ENCODE measurements at places on chromosomes 5 and 9.

- no peak for DNase-seq
Measured at GRCh38 chr5:95647886-95648860, 1.6 kb downstream of the RFESD start.

DNA sequence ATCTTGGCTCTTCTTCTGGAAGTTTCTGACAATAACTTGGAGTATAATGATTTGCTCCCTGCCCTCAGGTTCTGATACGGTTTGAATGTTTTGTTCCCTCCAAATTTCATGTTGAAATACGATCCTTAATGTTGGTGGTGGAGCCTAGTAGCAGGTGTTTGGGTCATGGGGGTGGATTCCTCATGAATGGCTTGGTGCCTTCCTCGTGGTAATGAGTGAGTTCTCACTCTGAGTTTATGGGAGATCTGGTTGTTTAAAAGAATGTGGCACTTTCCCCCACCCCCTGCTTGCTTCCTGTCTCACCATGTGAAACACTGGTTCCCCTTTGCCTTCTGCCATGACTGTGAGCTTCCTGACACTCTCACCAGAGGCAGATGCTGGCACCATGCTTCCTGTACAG is 103.0 kb upstream of the OSMR start:
- DNase-seq, result no peak

DNA sequence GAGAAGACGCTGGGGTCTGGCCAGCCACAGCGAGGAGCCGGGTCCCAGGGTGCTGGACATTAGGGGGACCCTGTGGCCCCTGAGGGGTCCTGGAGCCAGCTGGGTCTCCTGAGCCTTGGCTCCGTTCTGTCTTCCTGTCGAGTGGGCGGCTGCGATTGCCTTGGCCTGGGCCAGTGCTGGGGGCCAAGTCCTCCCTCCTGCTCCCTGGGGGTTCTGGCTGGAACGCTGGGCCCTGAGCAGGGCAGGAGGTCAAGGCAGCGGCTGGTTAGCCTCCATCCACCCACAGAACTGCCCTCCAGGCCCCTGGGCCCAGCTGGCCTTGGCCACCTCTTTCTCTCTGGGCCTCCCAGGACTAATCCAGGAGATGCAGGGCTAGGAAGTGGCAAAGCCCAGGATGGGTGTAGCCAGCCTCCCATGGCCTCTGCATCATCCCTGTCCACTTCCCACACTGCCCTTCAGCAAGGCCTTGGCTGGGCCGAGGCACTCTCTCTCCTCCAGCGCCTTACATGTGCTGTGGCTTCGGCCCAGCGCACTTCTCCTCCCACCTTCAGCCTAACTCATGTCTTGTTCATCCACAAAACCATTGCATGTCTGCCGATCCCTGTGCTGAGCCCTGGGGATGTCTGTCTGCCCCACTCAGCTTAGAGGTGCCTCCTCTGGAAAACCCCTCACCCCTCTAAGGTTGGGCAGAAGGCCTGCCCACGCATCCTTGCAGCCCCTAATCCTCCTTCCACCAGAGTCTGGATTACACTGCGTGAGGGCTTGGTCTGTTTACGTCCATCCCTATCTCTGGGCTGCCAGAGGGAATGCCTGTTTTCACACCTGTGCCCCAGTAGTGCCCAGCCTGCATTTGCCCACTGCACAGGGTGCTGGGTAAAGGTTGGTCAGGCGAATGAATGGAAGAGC is 5.0 kb downstream of the LAMC3 start:
- DNase-seq, result no peak

DNA sequence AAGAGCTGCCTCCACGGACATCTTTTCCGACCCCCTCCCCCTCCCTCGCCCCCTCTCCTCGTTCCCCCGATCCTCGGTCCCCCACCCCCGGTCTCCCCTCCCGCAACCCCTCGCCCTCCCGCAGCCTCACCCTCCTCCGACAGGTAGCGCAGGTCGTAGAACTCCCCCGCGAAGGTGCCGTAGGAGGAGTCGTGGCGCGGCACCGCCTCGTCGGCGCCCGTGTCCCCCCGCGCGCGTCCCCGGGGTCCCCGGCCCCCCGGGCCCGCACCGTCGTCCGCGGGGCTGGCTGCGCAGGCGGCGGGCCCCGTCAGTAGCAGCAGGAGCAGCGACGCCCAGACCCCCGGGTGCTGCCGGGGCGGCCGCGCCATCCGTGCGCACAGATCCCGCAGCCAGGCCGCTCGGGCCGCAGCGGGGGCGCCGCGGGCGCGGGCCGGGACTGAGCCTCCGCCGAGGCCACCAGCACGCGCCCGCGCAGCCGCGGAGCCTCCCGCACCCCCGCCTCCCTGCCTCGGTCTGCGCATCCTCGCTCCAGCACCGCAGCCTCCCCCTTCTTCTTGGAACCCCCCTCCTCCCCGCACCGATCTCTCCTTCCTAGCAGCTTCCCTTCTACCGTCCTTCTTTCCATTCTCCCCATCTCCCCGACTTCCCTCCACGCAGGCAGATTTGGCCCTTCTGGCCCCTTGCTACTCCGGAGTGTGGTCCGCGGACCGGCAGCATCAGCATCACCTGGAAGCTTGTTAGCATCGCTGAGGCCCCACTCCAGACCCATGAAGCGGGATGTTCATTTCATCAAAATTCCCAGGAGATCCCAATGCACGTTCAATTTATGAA is at the start of gene FRRS1L:
TSS of gene FRRS1L (minus strand) at position 479 of the 831 bp plus-strand sequence. CDS start at position 368, 111 bp downstream.
- no peak for DNase-seq

DNA sequence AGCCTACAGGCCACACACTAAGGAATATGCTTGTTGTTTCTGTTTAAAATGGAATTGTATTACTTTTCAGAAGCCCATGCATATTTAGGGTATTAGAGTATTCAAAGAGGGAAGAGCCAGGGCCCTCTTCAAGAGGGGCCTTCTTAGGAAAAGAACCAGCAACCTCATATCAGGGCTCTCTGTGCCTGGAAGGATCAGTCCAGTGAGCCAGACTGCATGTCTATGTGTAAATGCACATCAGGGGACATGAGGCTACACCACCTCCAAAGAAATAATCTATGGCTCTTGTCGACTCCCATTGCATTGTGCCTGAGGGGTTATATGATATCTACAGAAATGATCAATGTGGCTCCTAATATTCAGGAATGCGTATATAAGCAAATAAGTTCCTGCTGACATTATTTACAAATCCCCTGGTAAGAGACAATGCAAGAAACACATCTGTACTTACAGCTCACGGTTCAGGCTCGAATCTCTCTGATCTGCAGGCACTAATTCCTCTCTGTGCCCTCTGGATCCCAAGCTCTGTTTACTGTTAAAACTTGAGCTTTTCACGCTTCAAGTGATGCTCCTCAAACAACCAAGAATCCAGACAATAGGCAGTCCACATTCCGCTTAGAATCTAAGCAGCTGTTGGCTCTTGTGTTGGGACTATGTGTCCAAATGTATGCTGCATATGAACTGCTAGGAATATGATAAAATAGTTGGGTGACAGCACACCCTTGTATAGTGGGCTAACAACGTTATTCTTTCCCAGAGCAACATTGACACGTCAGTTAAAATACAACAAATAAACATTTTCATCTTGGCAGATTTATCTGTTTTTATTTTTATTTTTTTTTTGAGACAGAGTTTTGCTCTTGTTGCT is 150.2 kb upstream of the KLF9 start:
- no peak for DNase-seq

GRCh38 chr9:127393645-127394044 is 3.3 kb upstream of the SLC2A8 start:
- DNase-seq, result no peak

GRCh38 chr5:145568581-145568980 is 266.6 kb downstream of the PRELID2 start:
- no peak for DNase-seq

DNA sequence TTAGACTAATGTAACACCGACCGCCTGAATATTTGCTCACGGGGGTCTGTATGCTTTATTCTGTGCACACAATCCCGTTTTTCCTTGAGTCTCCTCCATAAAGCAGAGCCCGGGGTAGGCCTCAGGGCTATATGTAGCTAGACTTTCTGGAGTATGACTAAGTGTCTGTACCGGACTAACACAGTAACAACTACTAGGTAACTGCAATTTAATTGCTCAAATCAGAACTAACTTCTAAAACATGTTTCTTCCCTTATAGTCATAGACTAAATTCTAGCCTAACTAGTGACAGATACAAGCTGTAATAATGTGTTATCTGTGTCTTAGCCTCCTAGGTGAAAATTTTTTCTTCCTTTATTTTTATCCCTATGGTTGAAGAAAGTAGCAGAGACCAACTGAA is 2.1 kb downstream of the REEP5 start:
- DNase-seq, result no peak

- DNase-seq, result no peak
Measured at GRCh38 chr9:133961226-133962165, 30.6 kb downstream of the VAV2 start.

DNA sequence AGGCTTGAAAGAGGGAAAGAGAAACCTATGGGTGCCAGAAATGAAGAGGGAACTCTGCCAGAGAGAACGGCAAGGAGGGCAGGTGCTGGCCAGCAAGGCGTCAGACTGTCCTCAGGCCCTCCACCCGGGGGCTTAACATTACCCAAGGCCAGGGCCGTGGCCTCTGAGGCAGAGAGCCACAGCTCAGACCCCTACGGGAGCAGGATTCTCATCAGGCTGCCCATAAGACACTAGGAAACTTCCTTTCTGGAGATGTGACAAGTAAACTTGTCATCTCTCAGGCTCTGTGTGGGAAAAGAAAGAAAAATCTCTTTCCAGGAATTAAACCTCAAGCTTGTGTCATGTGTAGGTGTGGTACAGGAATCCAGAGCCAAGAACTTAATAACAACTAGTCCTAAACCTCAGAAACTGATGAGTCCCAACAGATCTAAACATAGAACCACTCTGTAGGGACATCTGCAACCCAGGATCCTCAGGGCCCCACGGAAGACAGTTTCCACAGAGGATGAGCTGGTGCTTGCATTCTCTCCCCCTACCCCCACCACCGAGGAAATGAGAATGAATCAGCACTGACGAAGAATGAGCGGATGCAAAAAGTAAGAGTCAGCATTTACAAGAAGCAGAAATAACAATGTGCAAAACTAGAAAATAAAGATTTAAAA is 74.3 kb downstream of the DCP2 start:
- DNase-seq, result peak; percentile 28

- no peak for DNase-seq
Measured at GRCh38 chr5:4868140-4868735, 271.9 kb upstream of the ADAMTS16 start.

DNA sequence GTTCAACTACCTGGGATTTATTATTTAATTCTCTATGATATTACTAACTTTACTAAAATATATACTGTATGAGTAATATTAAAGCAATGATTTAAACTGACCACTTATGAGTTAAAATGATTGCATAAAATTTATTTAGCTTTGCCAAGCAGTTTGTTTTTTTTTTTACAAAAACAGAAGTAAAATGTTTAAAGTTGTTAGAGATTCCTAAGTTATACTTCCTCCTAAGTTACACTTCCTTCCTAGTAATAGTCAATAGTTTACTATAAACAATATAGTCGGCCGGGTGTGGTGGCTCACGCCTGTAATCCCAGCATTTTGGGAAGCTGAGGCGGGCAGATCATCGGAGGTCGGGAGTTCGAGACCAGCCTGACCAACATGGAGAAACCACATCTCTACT is 23.7 kb upstream of the LRRC19 start:
- no peak for DNase-seq

- DNase-seq, result no peak
Measured at GRCh38 chr5:141547488-141547887, 58.6 kb downstream of the PCDHGC5 start.

DNA sequence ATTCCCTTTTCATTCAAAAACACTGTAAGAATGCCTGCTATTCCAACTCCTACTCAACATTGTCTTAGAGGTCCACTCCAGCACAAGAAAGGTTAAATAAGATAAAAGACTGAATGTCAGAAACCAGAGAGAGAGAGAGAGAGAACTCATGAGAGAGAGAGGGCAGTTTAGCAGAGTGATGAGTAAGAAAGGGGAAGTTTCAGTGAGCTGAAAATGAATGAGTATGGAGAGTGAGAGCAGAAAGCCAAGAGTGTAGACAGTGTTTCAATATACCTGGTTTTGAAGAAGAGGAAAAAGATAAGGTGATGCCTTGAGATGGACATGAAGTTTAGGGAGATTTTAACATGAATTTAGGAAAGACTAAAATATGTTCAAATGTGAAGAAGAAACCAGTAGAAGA is 528.0 kb upstream of the SEMA6A start:
- no peak for DNase-seq

DNA sequence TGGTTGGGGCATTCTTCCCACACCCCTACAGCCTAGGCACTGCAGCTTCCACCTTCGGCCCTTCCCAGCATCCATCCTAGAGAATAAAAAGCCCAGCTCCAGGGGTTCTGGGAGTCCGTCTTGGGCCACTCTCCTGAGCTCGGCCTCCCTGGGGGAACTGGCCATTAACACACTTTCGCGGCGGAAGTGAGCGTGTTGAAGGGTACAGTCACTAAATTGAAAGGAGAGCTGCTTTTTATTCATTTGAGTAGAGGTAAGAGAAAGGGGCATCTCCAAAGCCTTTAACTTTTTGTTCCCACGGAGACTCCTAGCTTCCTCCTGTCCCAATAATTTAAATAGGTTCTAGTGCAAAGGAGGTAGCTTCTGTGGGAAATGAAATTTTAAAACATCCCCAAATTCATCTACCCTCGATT is 31.0 kb upstream of the NFIB start:
- peak; percentile 98 for DNase-seq

DNA sequence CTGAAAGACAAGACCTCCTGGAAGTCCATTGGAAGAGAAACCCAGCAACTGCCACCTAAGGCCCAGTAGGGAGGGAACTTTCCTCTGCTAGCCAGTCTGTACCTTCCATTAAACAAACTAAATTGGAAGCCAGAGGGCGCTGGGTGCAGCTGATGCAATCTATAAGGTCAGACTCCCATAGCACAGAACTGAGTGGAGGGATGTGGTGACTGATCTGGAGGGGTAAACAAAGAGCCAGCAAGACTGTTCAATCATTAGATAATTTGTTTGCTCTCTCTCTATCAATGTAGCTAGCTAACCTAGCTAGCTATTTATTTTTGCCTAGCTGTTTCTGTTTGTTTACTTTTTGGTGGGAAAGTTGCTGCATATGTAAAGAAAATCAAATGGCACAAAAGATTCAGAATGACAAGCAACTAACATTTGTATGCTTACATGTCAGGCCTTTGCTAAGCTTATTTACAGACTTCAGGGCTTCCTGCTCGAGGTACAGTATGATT is 291.8 kb upstream of the DAB2 start:
- no peak for DNase-seq

DNA sequence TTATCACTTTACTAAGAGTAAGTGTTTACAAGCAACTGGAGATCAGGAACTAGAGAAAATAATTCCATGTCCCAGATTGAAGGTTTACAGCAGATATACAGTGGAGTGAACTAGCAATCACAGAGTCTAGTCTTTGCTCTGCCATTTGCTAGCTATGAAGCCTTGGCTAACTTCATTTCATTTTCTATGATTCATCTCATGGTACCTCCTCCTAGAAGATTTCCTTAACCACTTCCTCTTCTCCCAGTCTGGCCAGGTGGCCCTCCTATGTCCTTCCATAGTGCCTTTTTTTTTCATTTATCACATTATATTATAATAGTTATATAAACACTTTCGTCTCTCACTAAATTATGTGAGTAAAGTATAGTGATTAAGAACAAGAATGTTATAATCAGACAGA is 52.1 kb downstream of the GRIA1 start:
- DNase-seq, result no peak
